ENCODE measurements at places on chromosomes 2 and 18.

DNA sequence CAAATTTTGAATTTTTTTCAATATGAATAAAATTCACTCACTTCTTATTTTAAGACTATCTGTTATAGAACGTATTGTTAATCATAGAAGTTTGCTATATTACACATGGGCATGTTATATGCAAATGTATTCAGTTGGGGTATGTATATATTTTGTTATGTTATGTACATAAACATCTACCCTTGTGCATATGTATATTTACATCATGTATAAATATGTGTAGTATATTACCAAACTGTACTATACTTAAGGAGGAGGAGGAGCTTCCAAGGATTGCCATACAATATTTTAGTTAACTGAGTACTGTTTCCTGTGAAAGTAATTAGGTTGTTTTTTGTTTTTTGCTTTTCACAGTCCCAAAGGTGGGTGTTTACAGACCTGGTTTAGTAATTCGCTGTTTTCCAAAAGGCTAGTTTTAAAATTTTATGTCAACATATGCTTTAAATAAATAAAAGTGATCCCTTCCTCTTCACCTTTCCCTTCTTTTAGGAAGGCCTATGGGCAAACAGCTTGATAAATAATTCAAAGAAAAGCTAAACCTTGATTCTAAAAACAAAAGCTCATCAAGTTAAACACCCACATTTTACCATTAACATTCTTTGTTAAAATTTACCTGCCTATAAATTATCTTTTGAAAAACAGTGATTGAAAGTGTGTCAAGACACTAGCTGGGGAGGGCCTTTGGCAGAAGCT, 12.9 kb upstream of the POU3F3 start:
- peaks cover 2% of the 10 kb centered on the region for H3K36me3 ChIP-seq
- H3K27ac ChIP-seq: no peak overlapping the region
- peaks cover 48% of the 10 kb centered on the region for H3K27me3 ChIP-seq
- no peak for DNase-seq
- peak overlapping the region; percentile 87 for H3K4me3 ChIP-seq
- H3K4me1 ChIP-seq: peaks cover 26% of the 10 kb centered on the region

DNA sequence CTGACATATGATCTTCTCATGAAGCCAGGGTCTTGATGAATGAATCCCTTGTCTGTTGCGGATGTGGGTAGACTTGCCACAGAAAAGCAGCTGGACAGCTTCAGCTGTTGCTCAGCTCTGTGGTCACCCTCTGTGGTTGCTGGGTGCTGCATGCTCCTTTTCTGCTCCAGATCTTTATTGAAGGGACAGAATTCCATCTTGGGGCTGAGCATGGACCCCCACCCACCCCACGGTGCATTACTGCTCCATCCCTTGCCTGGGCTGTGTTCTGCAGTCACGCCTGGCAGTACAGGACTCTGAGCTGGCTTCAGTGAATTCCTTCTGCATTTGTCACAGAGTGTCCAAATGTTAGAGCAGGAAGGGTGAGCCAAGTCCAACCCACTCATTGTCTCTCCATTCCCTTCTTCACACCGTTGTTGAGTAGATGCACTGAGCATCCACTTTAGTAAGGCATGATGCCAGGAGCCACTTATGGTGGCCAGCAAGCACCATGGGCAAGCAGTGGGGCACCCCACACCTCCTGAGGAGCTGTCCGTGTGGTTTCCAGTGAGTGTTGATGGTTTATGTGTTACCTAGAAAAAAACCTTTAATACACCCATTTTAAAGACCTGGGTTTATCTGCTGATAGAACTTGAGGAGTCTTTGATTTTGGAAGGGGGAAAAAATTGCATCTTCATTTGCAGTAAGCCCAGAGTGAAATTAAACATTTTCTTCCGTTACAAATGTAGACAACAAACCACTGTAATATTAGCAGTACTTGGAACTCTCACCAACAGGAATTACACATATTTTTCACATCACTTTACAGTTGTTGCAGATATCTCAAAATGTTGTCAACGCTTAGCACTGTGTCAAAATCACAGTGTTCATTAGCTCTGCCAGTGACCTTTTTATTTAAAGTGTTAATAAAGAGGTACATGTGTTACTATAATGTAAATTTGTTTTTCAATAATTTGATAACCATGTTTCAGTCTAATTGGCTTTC, 14.7 kb upstream of the ITGB6 start:
- H3K36me3 ChIP-seq: no peaks in the 10 kb centered on the region
- H3K27me3 ChIP-seq: no peaks in the 10 kb centered on the region
- H3K27ac ChIP-seq: peak overlapping the region; percentile 3
- DNase-seq: no peak
- peaks cover 13% of the 10 kb centered on the region for H3K4me1 ChIP-seq

DNA sequence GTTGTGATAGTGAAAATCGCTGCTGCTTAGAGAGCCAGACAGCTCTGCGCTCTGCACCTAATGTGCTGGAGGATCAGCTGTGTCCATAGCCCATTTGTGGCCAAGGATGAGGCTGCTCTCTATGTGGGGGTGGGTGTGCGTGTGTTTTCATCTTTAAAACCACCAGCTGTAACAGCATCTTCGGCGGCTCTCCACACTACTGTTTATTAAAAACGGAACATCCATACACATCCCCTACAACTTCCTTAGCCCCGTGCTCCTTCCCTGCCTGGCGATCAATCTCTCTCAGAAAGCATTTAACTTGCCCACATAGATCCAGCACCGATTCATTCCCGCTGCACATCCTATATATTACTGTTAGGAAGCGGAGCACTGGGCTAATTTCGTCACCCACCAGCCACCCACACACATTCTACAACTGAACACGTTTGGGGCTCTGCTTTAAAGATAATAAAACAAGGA, 1.6 kb downstream of the CELF4 start:
- H3K27ac ChIP-seq: no peak overlapping the region
- peaks cover 2% of the 10 kb centered on the region for H3K36me3 ChIP-seq
- peak overlapping the region; percentile 97 for H3K4me3 ChIP-seq
- peaks cover 17% of the 10 kb centered on the region for H3K4me1 ChIP-seq
- H3K27me3 ChIP-seq: peaks cover 93% of the 10 kb centered on the region

GRCh38 chr18:56575819-56576663, 62.4 kb downstream of the TXNL1 start:
- H3K27me3 ChIP-seq: no peaks in the 10 kb centered on the region
- H3K4me3 ChIP-seq: no peak overlapping the region
- H3K4me1 ChIP-seq: peaks cover 11% of the 10 kb centered on the region
- no peak overlapping the region for H3K27ac ChIP-seq
- peaks cover 3% of the 10 kb centered on the region for H3K36me3 ChIP-seq

GRCh38 chr2:27212626-27213471, 781 bp upstream of the SLC5A6 start:
- peak; percentile 2 for DNase-seq
- H3K27me3 ChIP-seq: no peaks in the 10 kb centered on the region
- peaks cover 50% of the 10 kb centered on the region for H3K4me1 ChIP-seq
- H3K27ac ChIP-seq: peak overlapping the region; percentile 98
- peaks cover 14% of the 10 kb centered on the region for H3K36me3 ChIP-seq

- no peaks in the 10 kb centered on the region for H3K36me3 ChIP-seq
- H3K27me3 ChIP-seq: no peaks in the 10 kb centered on the region
- no peaks in the 10 kb centered on the region for H3K4me1 ChIP-seq
- no peak for DNase-seq
- no peak overlapping the region for H3K27ac ChIP-seq
- H3K4me3 ChIP-seq: no peak overlapping the region
Measured at GRCh38 chr2:5330961-5331360, 361.2 kb upstream of the SOX11 start.

DNA sequence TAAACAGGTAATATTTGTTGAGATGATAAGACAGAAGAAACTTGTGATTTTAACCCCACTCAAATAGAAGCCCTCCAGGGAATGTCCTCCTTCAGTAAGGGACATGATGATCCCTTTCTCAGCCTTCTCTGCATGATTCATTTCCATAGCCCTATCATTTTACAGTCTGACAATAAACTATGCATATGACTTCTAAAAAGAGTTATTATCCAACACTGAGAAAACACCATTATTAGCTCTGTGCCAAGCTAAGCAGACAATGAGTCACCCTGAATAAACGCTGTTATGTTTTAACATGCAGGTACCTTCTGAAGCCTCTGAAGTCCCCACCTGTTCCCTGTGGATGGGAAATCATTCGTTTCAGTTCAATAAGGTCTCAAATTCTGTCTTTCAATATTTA, 54.7 kb downstream of the DTNB start:
- no peak for DNase-seq
- no peaks in the 10 kb centered on the region for H3K27me3 ChIP-seq
- no peak overlapping the region for H3K4me3 ChIP-seq
- peaks cover 13% of the 10 kb centered on the region for H3K4me1 ChIP-seq
- H3K27ac ChIP-seq: no peak overlapping the region
- peaks cover 2% of the 10 kb centered on the region for H3K36me3 ChIP-seq

DNA sequence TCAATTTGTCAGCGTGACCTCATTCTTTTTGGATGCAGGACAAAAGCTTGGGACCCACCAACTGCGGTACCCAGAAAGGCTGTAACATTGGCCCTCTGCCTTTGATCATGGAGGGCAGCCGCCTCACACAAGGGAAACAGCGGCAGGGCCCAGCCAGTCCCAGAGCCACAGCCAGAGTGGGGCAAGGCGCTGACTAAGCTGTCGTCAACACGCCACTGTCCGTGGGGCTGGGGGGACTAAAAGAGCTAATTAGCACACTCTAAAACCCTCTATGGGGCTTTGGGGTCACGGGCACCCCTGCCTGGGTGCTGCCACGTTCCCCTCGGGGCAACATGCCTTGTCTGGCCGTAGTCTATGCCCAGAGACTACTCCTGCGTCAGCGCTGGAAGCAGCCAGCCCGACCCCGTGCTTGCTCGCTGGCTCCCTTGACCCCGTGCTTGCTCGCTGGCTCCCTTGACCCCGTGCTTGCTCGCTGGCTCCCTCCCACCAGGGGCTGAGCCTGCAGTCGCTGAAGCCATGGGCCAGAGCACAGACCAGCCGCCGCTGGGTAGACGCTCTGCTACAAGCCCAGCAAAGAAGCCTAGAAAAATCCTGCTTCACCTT, 598.4 kb downstream of the MBD2 start:
- peaks cover 3% of the 10 kb centered on the region for H3K36me3 ChIP-seq
- H3K27ac ChIP-seq: no peak overlapping the region
- DNase-seq: no peak
- no peak overlapping the region for H3K4me3 ChIP-seq
- peaks cover 5% of the 10 kb centered on the region for H3K4me1 ChIP-seq
- H3K27me3 ChIP-seq: no peaks in the 10 kb centered on the region

- peak overlapping the region; percentile 7 for H3K27ac ChIP-seq
- H3K4me3 ChIP-seq: no peak overlapping the region
- DNase-seq: no peak
- H3K36me3 ChIP-seq: no peaks in the 10 kb centered on the region
- no peaks in the 10 kb centered on the region for H3K27me3 ChIP-seq
- H3K4me1 ChIP-seq: peaks cover 8% of the 10 kb centered on the region
Measured at GRCh38 chr2:173631127-173631460, 276.4 kb downstream of the CDCA7 start.

DNA sequence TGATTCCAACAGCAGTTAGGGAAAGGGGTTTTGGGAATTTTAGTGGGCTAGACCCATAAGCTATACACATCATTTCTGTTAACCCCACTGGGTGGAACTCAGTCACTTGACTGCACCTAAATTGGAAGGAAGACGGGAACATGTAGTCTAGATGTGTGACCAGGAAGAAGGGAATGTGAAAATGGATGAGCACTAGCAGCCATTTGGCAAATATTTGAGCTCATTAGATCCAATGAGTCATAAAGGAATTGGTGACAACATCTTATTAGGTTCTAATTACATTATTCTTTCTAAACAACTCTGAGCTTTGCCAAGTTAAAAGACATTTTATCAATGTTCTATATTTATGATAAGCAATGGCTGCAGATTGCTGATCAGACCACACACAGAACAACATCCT, 400.6 kb downstream of the IRS1 start:
- peaks cover 11% of the 10 kb centered on the region for H3K4me1 ChIP-seq
- no peaks in the 10 kb centered on the region for H3K36me3 ChIP-seq
- no peak overlapping the region for H3K4me3 ChIP-seq
- H3K27ac ChIP-seq: no peak overlapping the region
- DNase-seq: no peak
- no peaks in the 10 kb centered on the region for H3K27me3 ChIP-seq

GRCh38 chr2:203185864-203186263, 53.0 kb upstream of the CYP20A1 start:
- H3K4me1 ChIP-seq: no peaks in the 10 kb centered on the region
- no peaks in the 10 kb centered on the region for H3K27me3 ChIP-seq
- H3K27ac ChIP-seq: no peak overlapping the region

- DNase-seq: no peak
- H3K27me3 ChIP-seq: no peaks in the 10 kb centered on the region
- peaks cover 13% of the 10 kb centered on the region for H3K4me1 ChIP-seq
- H3K36me3 ChIP-seq: peaks cover 4% of the 10 kb centered on the region
Measured at GRCh38 chr18:24910221-24910620, 441.7 kb downstream of the ZNF521 start.

- H3K27ac ChIP-seq: no peak overlapping the region
- no peaks in the 10 kb centered on the region for H3K4me1 ChIP-seq
- no peak overlapping the region for H3K4me3 ChIP-seq
- DNase-seq: no peak
- peaks cover 12% of the 10 kb centered on the region for H3K36me3 ChIP-seq
- peaks cover 4% of the 10 kb centered on the region for H3K27me3 ChIP-seq
Measured at GRCh38 chr2:222332116-222332515, 33.3 kb upstream of the PAX3 start.

DNA sequence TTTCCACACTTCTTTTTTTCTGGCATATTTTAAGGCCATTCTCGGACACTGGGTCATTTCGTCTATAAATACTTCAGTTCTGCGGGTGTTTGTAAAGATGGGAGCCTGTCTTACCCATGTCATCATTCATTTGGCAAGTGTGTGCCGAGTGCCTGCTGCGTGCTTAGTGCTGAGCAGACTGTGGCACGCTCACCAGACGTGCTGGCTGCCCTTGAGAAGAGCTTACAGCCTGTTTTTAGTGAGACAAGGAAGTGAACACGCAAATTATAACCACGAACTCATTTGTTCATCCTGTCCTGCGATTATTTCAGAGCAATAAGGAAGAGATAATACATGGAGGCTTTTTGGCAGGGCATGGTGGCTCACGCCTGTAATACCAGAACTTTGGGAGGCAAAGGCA, 10.4 kb upstream of the STON1 start:
- peaks cover 12% of the 10 kb centered on the region for H3K36me3 ChIP-seq
- H3K27ac ChIP-seq: no peak overlapping the region
- H3K4me3 ChIP-seq: no peak overlapping the region
- no peak for DNase-seq
- H3K27me3 ChIP-seq: no peaks in the 10 kb centered on the region

DNA sequence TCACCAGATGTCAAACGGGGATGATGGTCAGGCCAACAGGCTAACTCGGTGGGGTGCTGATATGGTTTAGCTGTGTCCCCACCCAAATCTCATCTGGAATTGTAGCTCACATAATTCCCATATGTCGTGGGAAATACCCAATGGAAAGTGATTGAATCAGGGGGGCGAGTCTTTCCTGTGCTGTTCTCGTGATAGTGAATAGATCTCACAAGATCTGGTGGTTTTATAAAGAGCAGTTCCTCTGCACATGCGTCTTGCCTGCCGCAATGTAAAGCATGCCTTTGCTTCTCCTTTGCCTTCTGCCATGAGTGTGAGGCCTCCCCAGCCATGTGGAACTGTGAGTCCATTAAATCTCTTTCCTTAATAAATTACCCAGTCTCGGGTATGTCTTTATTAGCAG, 74.4 kb upstream of the YWHAQ start:
- peaks cover 29% of the 10 kb centered on the region for H3K4me1 ChIP-seq
- H3K36me3 ChIP-seq: no peaks in the 10 kb centered on the region
- no peak overlapping the region for H3K27ac ChIP-seq
- DNase-seq: no peak
- H3K27me3 ChIP-seq: no peaks in the 10 kb centered on the region

- H3K27ac ChIP-seq: peak overlapping the region; percentile 40
- H3K36me3 ChIP-seq: no peaks in the 10 kb centered on the region
- DNase-seq: no peak
- peaks cover 14% of the 10 kb centered on the region for H3K4me1 ChIP-seq
- H3K4me3 ChIP-seq: peak overlapping the region; percentile 47
Measured at GRCh38 chr18:61606068-61606660, 272.9 kb downstream of the CDH20 start.

- H3K4me1 ChIP-seq: no peaks in the 10 kb centered on the region
- no peak overlapping the region for H3K27ac ChIP-seq
- no peaks in the 10 kb centered on the region for H3K27me3 ChIP-seq
Measured at GRCh38 chr2:221050020-221050795, 521.9 kb downstream of the EPHA4 start.
